ENCODE measurements at places on chromosomes 7 and 10. TPM values are rescaled to one million over a fixed set of nuclear protein-coding genes. Genes with fewer than 3 reads are reported as not detected.

The TEX36 gene
- total RNA-seq: not detected

The CALU gene
- total RNA-seq: 333 TPM

The FAM25C gene
- total RNA-seq: not detected

- DNase-seq: no peak
- H3K27me3 ChIP-seq: no peaks in the 10 kb centered on the region
- H3K36me3 ChIP-seq: no peaks in the 10 kb centered on the region
- no peak overlapping the region for H3K27ac ChIP-seq
- H3K4me3 ChIP-seq: no peak overlapping the region
- no peaks in the 10 kb centered on the region for H3K4me1 ChIP-seq
These were observed 310.6 kb upstream of the PLXDC2 start for GRCh38 chr10:19505320-19506312.

- H3K36me3 ChIP-seq: no peaks in the 10 kb centered on the region
- peaks cover 26% of the 10 kb centered on the region for H3K27me3 ChIP-seq
- H3K4me3 ChIP-seq: peak within 1 kb of the TSS; percentile 72
- peak within 1 kb of the TSS; percentile 86 for H3K27ac ChIP-seq
These were observed at the start of gene PDGFA for GRCh38 chr7:519484-520390. Gene PDGFA (minus strand): TSS chr7:519846. CDS start chr7:519001, 845 bp downstream.

GRCh38 chr7:55100544-55101327 is 81.9 kb downstream of the EGFR start:
- DNase-seq: peak; percentile 92
- no peaks in the 10 kb centered on the region for H3K36me3 ChIP-seq
- H3K27me3 ChIP-seq: no peaks in the 10 kb centered on the region
- no peak overlapping the region for H3K27ac ChIP-seq
- peaks cover 36% of the 10 kb centered on the region for H3K4me1 ChIP-seq

GRCh38 chr7:4738711-4739527 is 36.5 kb upstream of the AP5Z1 start:
- peak overlapping the region; percentile 2 for H3K4me3 ChIP-seq
- no peaks in the 10 kb centered on the region for H3K27me3 ChIP-seq
- DNase-seq: peak; percentile 59
- H3K36me3 ChIP-seq: no peaks in the 10 kb centered on the region

DNA sequence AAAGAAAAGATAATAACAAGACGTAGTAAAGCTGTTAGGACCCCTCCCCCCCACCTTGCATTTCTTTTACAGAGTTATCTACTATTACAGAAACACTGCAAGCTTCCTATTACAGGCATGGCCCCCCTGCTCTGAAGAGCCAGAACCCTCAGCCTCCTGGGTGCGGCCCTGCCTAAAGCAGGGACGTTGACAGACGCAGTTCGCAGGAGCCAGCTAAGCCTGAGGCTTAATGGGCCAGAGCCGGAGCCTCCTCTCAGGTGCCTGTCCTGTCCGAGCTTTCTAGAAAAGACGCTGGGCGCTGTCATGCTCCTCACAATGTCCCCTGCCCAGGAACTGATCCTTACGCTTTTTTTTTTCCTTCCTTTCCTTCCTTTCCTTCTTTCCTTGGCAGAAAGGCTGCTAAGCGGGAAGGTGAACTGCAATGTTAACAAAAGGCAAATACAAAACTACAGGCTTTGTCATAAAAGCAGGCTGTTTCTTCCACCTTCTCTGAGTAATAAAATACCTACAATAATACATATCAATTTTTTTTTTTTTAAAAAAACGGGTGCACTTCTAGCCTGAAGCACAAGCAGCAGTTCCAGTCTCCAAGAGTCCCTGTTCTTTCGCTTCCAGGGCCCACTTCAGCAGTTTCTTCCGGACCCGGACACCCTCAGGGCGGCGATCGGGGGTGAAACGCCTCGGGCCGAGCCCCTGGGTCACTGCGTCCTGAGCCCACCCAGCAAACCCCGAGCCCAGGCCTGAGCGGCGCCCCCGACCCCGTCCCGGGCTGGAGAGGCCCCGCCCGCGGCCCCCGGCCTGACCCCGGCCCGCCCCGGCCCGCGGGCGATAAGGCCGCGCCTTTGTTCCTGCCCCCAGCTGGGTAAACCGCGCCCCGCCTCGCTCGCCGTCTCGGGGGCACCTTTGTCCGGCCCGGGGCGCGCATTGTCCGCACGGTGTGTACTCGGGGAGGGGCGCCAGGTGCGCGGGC is 11.2 kb downstream of the MNX1 start:
- H3K27me3 ChIP-seq: peaks cover 95% of the 10 kb centered on the region
- no peaks in the 10 kb centered on the region for H3K36me3 ChIP-seq
- DNase-seq: no peak
- H3K4me1 ChIP-seq: peaks cover 41% of the 10 kb centered on the region
- no peak overlapping the region for H3K27ac ChIP-seq

GRCh38 chr10:100642295-100642994 is 102.9 kb upstream of the PAX2 start:
- H3K27ac ChIP-seq: no peak overlapping the region
- no peaks in the 10 kb centered on the region for H3K36me3 ChIP-seq
- peaks cover 94% of the 10 kb centered on the region for H3K27me3 ChIP-seq
- H3K4me3 ChIP-seq: no peak overlapping the region
- DNase-seq: no peak

DNA sequence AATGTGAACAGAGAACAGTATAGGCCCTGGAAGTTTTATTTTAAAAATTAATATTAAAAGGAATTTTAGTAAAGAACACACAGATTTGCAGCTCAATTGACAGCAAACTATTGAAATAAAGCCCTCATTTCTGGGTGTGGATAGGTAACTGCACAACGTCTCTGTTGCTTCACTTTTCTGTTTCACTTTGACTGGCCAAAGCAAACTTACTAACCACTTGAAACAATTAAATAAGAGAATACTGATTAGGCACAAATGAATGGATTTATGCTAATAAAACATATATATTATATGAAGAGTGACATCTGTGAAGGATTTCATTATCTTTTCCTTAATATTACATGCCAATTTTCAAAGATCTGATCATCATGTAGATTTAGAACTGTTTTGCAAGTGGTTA is 11.9 kb downstream of the ZNF804B start:
- H3K27ac ChIP-seq: no peak overlapping the region
- H3K27me3 ChIP-seq: no peaks in the 10 kb centered on the region
- no peak overlapping the region for H3K4me3 ChIP-seq
- no peaks in the 10 kb centered on the region for H3K36me3 ChIP-seq

Measured in heart right ventricle (tissue), 16 donors.